ENCODE measurements at places on chromosomes 1 and 21.

DNA sequence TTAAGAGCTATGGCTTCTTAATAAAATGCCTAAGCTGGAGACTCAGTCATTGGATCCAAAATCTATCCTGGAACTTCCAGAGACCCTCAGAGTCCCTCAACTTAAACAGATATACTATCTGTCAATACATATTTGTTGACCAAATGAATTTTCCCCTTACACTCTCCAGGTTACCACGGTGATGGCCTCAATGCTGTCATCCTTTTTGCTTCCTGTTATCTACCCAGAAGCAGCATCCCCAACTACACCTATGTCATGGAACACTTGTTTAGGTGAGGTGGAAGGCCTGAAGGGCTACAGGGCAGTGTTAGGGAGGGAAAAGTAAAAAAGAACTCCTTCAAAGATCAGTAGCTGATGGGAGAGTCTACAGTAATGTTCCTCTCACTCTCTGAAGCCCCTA, 4.4 kb upstream of the C1orf56 start:
- DNase-seq = no peak

- no peak for DNase-seq
These were observed 2.8 kb downstream of the KCNJ9 start for GRCh38 chr1:160083968-160084770.

- DNase-seq = no peak
These were observed 28.0 kb downstream of the FUBP1 start for GRCh38 chr1:77950873-77951272.

GRCh38 chr1:151196292-151196800, 2.0 kb upstream of the PIP5K1A start:
- DNase-seq = no peak

- DNase-seq = no peak
These were observed 2.3 kb downstream of the DYRK3 start for GRCh38 chr1:206637605-206638004.

DNA sequence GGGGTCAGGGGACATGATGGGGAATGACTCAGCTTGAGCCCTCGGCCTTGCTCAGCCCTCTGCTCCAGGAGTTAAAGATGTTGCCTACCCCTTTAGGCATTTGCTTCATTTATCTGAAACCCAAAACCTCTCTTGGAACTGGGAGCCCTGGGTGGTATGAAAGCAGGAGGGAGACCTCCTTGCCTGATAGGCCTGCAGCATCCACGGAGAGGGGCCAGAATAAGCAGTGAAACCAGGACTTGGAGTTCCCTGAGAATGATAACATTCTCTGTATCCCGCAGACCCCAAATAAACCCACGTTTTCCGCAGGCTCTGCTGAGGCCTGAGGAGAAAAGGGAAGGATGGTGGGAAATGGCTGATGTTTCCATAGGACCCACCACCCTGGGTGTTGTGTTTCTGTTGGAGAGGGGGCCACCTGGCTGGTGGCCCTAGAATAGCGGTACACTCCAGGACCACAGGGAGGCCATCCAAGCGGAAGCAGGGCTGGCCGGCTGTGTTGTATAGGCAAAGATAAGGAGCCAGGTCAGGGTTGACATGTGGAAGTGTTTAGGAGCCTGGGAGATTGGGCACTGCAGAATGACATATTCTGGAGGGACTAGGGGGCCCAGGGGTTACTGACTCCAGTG, 77.4 kb downstream of the FOXD2 start:
- DNase-seq = no peak

GRCh38 chr21:33412832-33413519, 9.8 kb downstream of the IFNGR2 start:
- DNase-seq = no peak

DNA sequence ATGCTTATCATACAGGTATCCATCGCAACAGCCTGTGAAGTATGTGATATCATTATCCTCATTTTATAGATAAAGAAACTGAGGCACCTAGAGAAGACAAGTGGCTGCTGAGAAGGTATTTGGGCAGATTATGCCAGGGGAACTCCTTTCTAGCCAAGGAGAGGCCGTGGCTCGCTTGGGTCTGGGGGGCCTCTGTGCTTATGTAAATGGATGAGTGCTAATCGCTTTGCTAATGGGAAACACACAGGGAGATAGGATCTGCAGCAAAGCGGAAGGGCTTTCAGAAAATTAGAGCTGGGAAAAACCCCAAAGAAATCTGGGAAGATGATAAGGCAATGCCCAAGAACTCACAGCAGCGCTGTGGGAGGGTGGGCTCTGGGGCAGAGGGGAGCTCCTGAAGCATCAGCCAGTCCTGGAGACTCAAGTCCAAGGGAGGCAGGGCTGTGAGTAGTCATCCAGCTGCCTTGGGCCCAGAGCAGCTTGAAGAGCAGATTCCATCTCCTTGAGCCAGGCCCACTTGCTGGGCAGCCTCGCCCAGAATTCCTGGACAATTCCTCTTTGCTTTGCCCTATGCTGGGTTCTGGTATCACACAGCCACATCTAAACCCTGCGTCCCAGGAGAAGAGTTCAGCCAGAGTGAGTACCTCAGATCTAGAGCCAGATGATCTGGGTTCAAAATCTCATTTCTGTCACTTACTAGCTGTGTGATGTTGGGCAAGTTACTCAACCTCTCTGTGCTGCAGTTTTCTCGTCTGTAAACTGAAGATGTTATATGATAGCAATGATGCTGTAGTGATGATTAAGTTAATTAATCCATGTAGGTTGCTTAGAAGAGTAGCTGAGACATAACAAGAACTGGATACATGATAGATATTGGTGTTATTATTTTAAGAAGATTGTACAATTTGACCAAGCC, 36.7 kb downstream of the FOXD2 start:
- no peak for DNase-seq

GRCh38 chr1:230701434-230701833, 12.5 kb downstream of the AGT start:
- no peak for DNase-seq

DNA sequence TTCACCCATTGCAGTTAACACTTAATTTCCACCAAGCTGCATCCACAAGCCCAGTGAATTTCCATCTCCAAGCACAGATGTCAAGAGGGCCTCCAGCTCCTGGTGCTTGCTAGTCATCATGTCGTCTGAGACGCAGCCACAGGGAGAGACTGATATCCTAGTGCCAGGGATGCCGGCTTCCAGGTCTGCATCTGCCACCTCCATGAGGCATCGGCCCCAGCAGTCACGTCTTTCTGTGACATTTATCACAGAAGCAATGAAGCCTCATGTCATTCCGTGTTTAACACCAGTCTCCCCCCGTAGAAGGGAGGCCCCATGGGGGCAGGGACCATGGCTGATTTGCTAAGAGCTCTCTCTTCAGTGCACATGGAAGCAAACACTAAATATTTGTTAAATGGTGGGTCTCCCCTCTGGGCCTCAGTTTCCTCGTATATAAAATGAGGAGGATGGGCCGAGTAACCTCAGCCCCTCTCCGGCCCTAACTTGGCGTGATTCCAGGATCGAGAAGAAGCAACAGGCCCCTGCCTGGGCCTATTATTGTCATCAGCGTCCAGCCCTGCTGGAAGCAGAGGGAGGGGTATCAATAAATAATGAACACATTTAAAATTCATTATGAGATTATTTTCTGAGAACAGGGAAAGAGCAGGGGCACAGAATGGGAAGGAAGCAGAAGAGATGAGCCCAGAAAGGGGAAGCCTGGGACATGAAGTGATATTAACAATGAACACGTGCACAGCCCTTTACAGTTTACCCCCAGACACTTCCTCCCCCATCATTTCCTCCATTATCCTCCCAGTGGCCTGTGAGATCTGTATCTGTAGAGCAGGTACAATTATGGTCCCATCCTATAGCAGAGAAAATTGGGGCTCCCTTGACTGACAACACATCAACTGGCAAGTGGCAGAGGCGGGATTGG, 837 bp upstream of the C1QB start:
- DNase-seq = no peak

GRCh38 chr1:161779393-161779792, 13.3 kb downstream of the ATF6 start:
- no peak for DNase-seq

DNA sequence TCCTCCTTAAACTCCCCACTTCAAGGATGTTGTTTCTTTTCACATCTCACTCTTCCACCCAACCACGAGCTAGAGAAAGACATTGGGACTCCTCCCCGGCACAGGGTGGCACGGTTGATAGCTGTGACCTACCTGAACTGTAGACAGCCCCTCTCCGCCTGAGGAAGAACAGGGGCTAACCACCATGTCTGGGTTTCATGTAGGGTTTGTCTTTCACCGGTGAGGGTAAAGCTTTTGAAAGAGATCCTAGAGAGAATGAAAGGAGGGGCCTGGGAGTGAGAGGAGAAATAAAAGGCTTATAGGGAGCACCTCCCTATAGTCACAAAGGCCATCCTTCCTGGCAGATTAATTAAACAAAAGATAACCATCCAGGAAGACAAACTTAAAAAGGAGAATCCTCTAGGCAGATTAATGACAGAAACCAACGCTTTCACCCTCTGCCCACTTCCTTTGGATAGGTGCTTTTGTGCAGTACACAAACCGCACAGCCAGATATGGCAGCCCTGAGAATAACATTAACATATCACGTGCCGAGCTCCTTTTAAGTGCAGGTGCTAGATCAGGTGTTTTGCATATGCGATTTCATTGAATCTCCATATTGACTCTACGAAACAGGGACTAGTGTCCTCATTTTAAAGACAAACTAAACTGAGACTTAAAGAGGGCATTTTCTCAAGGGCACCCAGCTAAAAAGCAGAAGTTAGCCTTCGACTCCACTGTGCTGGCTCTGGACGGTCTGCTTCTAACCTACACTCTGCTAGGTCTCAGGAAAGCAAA, 178.1 kb upstream of the RUNX1 start:
- no peak for DNase-seq

DNA sequence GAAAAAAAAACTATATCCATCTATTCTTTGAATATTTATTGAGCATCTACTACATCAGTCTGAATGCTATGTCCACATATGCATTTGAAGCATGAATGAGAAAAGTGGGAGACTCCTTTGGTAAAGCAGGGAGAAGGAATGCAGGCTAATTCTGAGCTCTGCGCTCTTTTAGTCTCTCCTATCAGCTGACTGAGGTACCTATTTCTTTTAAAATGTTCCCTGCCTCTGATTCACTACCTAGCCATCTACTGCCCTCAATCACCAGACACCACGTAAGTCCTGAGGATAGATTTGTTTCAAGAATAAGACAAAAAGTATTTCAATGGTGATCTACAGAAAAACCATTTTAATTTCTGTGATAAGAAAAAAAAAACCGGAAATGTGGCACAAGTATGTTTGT, 3.8 kb upstream of the RGS13 start:
- DNase-seq = no peak

- DNase-seq = no peak
These were observed 44.6 kb downstream of the JAK1 start for GRCh38 chr1:64921771-64922170.

GRCh38 chr1:110915804-110916203, 42.9 kb downstream of the CD53 start:
- no peak for DNase-seq

DNA sequence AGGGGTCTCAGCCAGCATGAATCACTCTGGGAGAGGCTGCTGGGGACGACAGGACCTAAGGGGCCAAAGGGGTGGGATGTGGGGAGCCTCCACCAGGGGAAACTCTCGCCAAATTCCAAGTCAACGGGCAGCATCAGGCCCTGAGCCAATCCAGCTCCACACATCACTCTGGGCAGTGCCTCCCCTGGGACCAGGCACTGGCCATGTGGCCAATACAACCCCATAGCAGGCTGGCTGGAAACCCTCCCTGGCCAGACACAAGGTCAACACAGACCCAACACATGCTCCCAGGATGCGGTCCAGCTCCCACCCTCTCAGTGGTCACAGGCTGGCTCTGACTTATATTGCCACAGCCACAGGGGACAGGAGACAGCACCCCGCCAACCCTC, 60.0 kb downstream of the MEGF6 start:
- no peak for DNase-seq

DNA sequence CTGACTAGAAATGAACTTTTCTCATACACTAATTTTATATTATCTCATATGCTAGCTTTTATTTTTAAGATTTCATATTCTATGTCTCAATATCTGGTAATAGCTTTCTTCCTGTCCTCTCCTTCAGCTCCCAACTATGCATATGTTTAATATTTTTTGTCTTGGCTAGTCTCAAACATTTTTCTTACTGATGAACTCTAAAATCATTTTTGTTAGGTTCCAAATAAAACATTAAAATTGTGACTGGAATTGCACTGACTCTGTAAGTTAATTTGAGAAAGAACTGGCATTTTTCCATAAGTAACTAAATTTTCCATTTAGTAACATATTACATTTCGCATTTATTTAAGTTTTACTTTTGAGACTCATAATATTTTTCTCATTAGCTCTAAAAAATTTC, 368.5 kb upstream of the DPYD start:
- DNase-seq = no peak

- no peak for DNase-seq
These were observed 41.0 kb downstream of the POFUT2 start for GRCh38 chr21:45246386-45247320.

DNA sequence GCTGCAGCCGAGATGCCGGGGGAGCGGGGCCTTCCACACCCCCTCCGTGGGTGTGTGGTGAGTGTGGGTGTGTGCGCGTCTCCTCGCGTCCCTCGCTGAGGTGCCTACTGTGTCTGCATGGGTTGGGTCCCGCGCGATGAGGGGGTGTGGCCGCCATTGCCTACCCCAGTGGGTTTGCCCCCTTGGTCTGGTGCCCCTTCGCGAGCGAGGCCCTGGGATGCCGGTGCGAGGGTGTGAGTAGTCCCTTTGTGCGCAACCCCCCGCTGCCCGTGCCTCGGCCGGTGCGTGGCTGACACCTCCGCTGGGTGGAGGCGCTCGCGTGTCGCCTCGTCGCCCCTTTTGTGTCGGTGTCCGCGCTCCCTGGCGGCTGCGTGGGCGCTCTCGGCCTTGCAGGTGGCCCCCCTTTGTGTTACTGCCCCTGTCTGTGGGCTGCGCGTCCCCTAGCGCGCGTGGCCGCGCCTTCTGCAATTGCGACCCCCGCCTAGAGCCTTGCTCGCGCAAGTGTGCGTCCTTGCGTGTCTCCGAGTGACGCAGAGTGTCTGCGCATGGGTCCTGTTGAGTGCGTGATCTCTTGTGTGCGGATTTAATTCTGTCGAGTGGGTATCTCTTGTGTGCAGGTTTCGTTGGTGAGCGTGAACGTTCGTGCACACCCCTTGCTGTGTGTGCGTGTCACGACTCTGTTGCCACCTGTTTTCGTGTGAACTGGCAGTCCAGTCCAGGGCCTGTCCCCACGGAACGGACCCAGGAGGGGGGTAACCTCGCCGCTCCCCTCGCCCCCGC, 553 bp downstream of the TTC3 start:
- no peak for DNase-seq

DNA sequence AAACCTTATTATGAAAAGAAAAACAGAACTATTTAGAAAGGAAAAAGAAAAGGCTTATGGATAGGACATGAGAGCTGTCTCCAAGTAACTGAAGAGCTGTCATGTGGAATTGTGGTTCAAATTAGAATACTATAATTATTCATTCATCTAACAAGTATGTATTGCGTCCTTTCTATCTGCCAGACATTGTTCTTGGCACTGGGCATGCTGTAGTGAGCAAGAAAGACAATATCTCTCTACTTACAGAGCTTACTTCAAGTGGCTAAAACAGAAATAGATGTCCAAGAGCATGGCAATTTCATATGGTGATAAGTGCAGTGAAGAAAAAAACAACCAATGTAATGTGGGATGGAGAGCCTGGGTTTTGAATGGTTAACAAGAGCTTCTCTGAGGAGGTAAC, 413.0 kb downstream of the DPYD start:
- no peak for DNase-seq
